ENCODE measurements at places on chromosomes 5 and 9.

- no peaks in the 10 kb centered on the region for H3K4me1 ChIP-seq
- no peak overlapping the region for H3K4me3 ChIP-seq
- H3K27ac ChIP-seq, result no peak overlapping the region
- H3K36me3 ChIP-seq, result no peaks in the 10 kb centered on the region
These were observed 15.8 kb downstream of the GABRB2 start for GRCh38 chr5:161530700-161531099.

- DNase-seq, result no peak
- no peak overlapping the region for H3K4me3 ChIP-seq
- H3K36me3 ChIP-seq, result no peaks in the 10 kb centered on the region
- H3K4me1 ChIP-seq, result no peaks in the 10 kb centered on the region
- no peaks in the 10 kb centered on the region for H3K27me3 ChIP-seq
These were observed 808.4 kb downstream of the CDH18 start for GRCh38 chr5:19179571-19179970.

DNA sequence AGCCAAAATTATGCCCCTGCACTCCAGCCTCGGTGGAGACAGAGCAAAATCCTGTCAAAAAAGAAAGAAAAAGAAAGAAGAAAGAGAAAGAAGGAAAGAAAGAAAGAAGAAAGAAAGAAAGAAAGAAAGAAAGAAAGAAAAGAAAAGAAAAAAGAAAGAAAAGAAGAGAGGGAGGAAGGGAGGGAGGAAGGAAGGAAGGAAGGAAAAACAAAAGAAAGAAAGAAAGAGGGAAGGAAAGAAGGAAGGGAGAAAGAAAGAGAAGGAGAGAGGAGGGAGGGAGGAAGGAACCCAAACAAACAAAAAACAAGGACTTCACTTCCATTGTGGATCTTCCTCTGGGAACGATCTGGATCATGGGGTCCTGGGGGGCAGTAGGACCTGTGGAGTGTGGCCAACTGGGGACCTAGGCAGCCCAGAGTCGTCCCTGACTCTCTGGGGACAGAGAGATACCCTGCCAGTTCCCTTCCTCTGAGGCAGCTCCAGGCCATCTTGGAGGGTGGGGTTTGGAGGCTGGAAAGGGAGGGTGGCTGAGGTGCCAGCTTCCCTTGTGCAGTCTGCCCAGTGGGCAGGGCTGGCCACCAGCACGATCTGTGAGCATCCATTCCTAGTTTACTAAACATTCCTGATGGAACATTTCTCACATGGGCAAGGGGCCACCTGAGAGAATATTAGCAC is 216.8 kb downstream of the PAX5 start:
- H3K27me3 ChIP-seq, result peaks cover 2% of the 10 kb centered on the region
- H3K4me1 ChIP-seq, result no peaks in the 10 kb centered on the region
- no peak overlapping the region for H3K4me3 ChIP-seq
- no peaks in the 10 kb centered on the region for H3K36me3 ChIP-seq
- DNase-seq, result no peak

GRCh38 chr5:34474573-34475021 is 181.5 kb upstream of the RAI14 start:
- H3K27ac ChIP-seq, result no peak overlapping the region
- peak; percentile 62 for DNase-seq
- no peak overlapping the region for H3K4me3 ChIP-seq
- H3K4me1 ChIP-seq, result peaks cover 6% of the 10 kb centered on the region

DNA sequence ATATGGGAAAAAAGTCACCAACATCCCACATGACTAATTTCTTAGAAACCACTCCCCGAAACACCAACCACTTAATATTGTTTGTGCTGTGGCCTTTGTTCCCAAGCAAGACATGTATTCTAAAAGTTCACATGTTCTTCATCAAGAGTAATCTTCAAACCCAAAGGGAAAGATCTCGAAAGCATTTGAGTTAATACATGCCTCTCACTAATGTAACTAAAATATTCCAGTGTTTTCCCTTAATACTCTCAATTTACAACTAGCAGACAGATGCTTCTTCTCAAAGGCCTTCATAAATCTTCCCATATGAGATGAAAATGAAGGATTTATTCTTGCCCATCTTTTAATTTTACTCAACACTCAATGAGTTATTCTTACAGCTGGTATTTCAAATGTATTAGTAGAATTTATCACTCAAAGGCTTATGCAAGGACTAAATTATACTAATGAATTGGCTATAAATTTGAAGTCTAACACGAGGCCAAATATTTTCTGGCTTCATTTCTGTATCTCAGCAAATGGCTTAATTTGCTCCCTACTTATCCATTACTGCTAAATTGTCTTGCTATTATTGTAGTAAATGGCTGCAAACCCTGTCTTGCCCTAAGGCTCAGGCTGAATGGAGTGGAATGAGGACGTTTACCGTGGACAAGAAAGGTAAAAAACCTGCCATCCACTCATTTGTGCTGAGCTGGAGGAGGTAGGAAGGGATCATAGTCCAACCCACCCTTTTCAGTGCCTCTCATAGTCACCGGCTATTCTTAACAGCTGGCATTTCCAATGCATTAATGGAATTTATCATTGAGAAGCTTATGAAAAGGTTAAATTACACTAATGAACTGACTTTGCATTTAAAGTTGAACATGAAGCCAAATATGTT is 474.4 kb downstream of the RASEF start:
- H3K4me3 ChIP-seq, result no peak overlapping the region
- H3K27me3 ChIP-seq, result no peaks in the 10 kb centered on the region
- H3K4me1 ChIP-seq, result no peaks in the 10 kb centered on the region
- DNase-seq, result no peak
- H3K27ac ChIP-seq, result no peak overlapping the region
- H3K36me3 ChIP-seq, result no peaks in the 10 kb centered on the region

GRCh38 chr5:53568871-53569270 is 8.4 kb downstream of the NDUFS4 start:
- no peak overlapping the region for H3K4me3 ChIP-seq
- H3K27ac ChIP-seq, result no peak overlapping the region
- DNase-seq, result no peak
- no peaks in the 10 kb centered on the region for H3K36me3 ChIP-seq

DNA sequence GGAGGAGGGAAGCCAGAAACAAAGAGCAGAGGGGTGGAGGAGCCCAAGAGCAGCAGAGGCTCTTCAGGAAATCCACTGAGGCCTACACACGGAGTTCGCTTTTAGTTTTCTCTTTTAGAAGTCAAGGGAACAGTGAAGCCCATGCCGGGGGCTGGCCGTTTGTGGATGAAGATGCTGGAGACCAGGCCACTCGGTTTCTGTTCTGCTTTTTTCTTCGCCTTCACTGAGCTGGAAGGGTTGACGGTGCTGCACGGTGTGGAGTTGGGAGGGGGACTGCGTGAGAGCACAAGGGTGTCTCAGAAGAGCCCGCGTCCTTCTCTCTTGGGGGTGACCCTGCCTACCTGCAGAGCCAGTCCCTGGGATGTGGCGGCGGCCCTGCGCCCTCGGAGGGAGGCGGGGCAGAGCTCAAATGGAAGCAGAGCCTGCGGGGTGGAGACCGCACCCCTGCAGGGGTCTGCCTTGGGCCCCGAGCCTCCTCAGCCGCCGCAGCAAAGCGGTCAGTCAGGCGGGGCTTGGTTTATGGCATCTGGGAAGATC is 68.5 kb upstream of the CACNA1B start:
- peaks cover 8% of the 10 kb centered on the region for H3K4me1 ChIP-seq
- H3K27ac ChIP-seq, result no peak overlapping the region
- peaks cover 35% of the 10 kb centered on the region for H3K36me3 ChIP-seq
- no peaks in the 10 kb centered on the region for H3K27me3 ChIP-seq

- no peak for DNase-seq
- H3K27me3 ChIP-seq, result peaks cover 7% of the 10 kb centered on the region
- H3K4me1 ChIP-seq, result no peaks in the 10 kb centered on the region
- no peaks in the 10 kb centered on the region for H3K36me3 ChIP-seq
- no peak within 1 kb of the TSS for H3K27ac ChIP-seq
These were observed at the start of gene RASEF for GRCh38 chr9:83062651-83063527. Gene RASEF, minus strand, starts transcription at chr9:83063142. Its CDS starts 275 bp downstream, at chr9:83062867.

DNA sequence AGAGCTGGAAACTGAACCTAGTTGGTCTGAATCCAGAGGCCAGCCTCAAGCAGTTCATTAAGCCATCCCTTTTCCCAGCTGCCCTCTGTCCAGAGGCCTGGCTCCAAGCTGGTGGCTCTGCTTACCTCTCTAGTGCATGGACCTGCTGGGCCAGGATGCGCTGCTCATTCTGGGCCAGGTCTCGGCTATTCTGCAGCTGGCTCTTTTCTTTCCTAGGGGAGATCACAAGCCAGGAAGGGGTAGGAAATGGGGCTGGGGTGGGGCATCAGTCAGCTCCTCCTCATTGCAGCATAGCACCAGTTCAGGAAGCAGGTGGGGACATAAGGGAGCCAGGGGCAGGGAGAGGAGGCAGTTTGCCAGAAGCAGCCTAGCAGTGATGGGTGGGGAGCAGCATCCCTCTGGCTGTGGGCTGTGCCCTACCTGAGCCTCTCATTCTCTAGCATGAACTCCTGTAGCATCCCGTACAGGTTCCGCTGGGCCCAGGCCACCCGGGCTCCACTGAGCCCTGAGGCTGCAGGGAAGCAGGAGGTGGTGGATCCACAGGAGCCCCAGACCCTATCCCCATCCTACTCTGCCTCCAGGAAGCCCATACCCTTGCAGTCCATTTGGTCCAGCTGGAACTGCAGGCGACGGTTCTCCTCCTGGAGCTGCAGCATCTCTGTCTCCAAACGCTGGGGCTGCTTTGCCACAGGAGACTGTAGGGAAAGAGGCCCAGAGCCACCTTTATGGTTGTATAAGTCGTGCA is 5.2 kb downstream of the KIF12 start:
- no peak overlapping the region for H3K4me3 ChIP-seq
- H3K4me1 ChIP-seq, result peaks cover 5% of the 10 kb centered on the region
- no peaks in the 10 kb centered on the region for H3K36me3 ChIP-seq
- no peak for DNase-seq

DNA sequence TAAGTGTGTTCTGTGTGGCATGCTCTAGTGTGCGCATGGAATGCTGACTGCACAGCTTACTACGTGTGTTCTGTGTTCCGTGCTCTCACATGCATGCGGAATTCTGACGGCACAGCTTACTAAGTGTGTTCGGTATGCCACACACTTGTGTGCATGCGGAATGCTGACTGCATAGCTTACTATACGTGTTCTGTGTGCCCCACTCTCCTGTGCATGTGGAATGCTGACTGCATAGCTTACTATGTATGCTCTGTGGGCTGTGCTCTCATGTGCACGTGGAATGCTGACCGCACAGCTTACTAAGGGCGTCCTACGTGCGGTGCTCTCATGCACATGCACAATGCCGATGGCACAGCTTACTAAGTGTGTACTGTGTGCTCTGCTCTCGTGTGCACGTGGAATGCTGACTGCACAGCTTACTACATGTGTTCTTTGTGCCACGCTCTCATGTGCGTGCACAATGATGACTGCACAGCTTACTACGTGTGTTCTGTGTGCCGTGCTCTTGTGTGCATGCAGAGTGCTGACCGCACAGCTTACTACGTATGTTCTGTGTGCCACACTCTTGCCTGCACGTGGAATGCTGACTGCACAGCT is 548.9 kb downstream of the IRX1 start:
- no peaks in the 10 kb centered on the region for H3K36me3 ChIP-seq
- no peak for DNase-seq
- H3K4me1 ChIP-seq, result no peaks in the 10 kb centered on the region
- no peak overlapping the region for H3K27ac ChIP-seq
- H3K4me3 ChIP-seq, result no peak overlapping the region
- H3K27me3 ChIP-seq, result no peaks in the 10 kb centered on the region
